Left renal cortex interstitium (tissue), 4 donors: ENCODE measurements at places on chromosomes 16 and 17. TPM values are rescaled to one million over a fixed set of nuclear protein-coding genes. Genes with fewer than 3 reads are reported as not detected.

Gene ACTG1
- polyA plus RNA-seq: 3,733 TPM

Gene OR2C1
- 0.37 TPM for polyA plus RNA-seq

Gene GRIN2A
- 4.9 TPM for polyA plus RNA-seq

Gene ZNF19
- polyA plus RNA-seq: 12.3 TPM

Gene STAT5A
- polyA plus RNA-seq: 8.7 TPM

Gene CD300E
- 0.32 TPM for polyA plus RNA-seq

Gene LITAFD
- 0.17 TPM for polyA plus RNA-seq

Gene PDXDC1
- polyA plus RNA-seq: 86.6 TPM

Gene CTRB1
- not detected for polyA plus RNA-seq

Gene CCL4
- 0.52 TPM for polyA plus RNA-seq

Gene SLC43A2
- polyA plus RNA-seq: 32.6 TPM

Gene KRT24
- not detected for polyA plus RNA-seq

GRCh38 chr17:70184770-70185169, 15.4 kb downstream of the KCNJ2 start:
- DNase-seq: no peak

GRCh38 chr16:64962786-64963185, 159.1 kb downstream of the CDH11 start:
- no peak for DNase-seq

DNA sequence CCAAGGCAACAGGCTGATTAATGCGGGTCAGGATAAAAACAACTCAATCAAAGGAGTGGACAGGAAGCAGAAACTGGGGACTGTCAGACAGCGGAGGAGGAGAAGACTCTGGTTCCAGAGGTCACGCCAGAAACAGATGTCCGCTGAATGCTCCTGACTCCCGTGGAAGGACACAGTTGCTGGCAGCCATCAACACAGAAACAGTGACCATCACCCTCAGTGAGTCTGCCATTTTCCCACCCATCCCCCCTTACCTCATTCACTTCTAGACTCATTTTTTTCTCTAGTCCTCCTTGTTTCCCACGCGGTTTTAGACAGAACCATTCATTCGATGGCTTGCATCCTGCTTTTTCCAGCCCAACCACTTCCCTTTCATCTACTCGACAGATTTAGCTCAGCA, 40.9 kb downstream of the DHRS7C start:
- no peak for DNase-seq

- no peak for DNase-seq
Measured at GRCh38 chr17:80926591-80927250, 64.9 kb upstream of the CHMP6 start.

DNA sequence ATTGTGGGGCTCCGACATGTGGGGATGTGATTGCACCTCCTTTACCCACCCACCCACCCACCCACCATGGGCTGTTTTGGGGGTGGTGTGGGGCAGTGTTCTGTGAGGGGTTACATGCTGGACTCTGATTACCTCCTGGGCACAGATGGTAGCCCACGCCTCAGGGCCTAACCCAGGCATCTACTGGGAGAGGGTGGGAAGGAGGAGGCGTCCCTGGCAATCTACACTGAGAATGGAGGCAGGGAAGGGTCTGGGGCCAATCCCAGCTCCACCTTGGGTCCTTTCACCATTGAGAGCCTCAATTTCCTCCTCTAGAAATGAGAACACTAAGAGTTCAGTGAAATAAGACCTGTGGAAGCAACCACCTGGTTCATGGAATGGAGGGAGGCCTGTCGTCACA, 11.7 kb upstream of the DOK4 start:
- no peak for DNase-seq

DNA sequence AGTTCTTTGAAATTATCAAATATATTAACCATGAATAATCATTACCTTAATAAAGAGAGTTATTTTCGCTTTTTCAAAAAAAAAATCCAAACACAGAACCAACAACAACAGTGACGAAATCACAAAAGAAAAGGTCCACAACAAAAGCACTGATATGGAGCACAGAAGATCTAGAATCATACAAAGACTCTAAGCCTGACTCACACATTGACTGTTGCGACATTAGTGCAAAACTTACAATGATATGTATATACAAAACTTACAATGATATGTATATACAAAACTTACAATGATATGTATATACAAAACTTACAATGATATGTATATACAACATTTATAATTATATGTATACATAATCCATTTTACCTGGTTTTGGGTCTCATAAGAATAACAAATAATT, 117.7 kb downstream of the USP22 start:
- no peak for DNase-seq

DNA sequence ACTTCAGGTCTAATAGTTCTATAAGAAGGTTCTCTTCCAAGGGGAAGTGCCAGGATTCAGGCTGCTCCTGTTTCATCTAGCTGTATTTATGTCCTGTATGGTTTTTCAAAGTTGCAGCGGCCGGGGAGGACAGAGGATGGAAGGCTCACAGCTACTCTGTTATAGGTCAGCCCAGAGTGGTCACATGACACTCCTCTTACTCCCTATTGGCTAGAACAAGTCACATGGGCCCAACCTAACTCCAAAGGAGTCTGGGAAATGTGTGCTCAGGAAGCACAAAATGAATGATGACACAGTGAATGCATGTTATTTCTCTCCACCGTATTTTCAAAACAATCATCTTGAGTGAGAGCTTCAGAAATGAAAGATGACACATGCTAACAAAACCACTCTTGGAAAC, 645.1 kb upstream of the RBFOX1 start:
- DNase-seq: no peak

GRCh38 chr17:44754276-44754675, 4.5 kb upstream of the ADAM11 start:
- DNase-seq: no peak

DNA sequence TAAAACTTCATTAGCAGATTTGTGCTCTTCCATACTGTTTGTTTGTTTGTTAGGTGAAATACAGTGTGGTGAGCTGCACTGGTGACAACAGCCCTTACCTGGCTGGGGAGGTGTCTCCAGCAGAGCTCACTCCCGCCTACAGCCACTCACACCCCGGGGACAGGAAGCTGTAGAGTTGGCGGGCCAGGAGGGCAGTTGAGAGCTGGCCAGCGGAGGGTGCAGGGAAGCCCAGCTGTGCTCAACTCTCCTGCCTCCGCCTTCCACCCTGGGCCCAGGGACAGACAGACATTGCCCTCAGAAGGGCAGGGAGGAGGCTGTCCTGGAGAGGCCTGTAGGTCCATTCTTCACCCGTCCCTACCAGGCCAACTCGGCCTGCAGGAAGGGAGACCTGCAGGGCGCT, 48.6 kb upstream of the PVALEF start:
- no peak for DNase-seq

DNA sequence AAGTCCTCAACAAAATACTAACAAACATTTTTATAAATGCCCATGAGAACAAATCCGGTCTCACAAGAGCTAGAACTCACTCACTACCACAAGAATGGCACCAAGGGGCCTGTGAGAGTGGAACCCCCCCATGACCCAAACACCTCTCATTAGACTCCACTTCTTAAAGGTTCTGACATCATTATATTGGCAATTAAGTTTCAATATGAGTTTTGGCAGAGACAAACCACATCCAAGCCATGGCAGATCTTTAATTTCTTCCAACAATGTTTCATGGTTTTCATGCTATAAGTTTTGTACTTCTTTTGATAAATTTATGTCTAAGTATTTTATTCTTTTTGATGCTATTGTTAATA, 30.0 kb upstream of the ATP2A3 start:
- DNase-seq: no peak

DNA sequence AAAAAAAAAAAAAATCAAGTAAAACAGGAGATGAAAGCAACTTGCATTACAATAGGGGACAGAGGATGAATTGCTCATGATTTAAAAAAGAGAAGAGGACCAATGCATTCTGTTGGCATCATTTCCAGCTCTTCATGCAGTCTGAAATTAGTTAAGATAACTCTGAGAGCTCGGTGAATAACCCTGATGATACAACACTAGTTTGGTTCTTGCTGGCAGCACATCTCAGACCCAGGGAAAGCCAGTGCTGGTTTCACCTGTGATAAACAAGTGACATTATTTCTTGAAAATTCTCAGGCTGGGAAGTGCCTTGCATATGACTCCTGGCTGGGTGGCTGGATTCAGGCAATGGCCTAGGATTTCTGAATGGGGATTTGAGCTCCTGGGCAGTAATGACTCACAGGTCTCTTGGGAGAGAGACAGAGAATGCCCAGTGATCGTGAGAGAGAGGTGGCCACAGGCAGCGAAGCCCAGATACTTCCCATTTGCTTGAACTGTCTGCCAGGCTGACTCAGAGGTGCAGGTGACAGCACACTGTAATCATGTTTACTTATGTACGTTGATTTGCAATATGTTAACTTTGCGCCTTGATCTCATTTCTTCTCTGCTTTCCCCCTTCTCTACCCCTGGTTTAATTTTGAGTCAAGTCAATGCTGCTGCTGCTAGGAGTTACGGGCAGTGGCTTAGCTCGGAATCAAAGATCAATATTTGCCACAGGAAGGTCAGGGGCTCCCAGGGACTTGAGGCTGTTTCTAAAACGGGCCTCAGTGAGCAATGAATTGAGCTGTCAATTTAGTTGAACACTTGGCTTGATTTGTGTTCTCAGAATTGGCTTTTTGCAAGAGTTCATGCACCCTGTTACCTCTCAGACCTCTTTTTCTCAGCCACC, 27.1 kb downstream of the ARSG start:
- DNase-seq: no peak

- no peak for DNase-seq
Measured at GRCh38 chr16:13982451-13982850, 62.5 kb downstream of the ERCC4 start.

DNA sequence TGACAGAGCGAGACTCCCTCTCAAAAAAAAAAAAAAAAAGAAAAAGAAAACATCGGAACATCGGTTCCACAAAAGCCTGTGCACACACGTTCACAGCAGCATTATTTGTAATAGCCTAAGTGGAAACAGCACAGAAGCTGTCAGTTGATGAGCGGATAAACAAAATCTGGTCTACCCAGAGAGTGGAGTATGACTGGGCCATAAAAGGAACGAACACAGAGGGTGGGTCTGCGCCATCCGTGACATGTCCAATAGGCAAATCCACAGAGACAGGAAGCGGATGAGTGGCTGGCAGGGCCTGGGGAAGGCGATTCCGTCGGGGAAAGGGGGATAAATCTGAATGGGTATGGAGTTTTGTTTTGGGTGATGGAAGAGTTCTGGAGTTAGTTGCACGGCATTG, 212.2 kb upstream of the CIBAR2 start:
- no peak for DNase-seq

GRCh38 chr17:20999044-20999573, 43.7 kb downstream of the USP22 start:
- DNase-seq: no peak

DNA sequence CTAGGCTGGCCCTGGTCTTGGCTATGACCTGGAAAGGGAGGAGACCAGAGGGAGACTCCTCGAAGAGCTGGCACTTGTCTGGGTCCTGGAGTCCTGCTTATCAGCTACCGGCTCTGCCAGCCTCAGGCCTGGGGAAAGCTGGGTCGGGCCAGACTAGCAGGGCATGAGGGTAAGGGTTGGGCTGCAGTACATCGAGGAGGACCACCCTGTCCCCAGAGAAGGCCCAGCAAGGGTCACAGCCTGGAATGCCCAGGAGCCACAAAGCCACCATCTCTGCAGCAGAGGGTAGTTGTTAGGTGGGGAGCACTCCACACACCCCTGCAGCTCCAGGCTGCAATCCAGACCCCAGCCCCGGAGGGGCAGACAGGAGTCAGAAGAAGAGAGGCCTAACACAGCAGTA, 54.0 kb downstream of the SLC6A2 start:
- DNase-seq: no peak

- no peak for DNase-seq
Measured at GRCh38 chr17:35790841-35791240, 4.6 kb downstream of the MMP28 start.

DNA sequence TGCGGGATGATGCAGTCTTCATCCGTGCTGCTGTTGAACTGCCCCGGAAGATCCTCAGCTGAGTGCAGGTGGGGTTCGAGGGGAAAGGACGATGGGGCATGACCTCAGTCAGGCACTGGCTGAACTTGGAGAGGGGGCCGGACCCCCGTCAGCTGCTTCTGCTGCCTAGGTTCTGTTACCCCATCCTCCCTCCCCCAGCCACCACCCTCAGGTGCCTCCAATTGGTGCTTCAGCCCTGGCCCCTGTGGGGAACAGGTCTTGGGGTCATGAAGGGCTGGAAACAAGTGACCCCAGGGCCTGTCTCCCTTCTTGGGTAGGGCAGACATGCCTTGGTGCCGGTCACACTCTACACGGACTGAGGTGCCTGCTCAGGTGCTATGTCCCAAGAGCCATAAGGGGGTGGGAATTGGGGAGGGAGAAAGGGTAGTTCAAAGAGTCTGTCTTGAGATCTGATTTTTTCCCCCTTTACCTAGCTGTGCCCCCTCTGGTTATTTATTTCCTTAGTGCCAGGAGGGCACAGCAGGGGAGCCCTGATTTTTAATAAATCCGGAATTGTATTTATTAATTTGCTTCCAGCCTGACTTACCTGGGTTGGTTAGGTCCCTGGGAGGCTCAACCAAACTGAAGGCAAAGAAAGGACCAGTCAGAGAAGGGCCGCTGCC, 5.8 kb downstream of the TRAF4 start:
- no peak for DNase-seq

DNA sequence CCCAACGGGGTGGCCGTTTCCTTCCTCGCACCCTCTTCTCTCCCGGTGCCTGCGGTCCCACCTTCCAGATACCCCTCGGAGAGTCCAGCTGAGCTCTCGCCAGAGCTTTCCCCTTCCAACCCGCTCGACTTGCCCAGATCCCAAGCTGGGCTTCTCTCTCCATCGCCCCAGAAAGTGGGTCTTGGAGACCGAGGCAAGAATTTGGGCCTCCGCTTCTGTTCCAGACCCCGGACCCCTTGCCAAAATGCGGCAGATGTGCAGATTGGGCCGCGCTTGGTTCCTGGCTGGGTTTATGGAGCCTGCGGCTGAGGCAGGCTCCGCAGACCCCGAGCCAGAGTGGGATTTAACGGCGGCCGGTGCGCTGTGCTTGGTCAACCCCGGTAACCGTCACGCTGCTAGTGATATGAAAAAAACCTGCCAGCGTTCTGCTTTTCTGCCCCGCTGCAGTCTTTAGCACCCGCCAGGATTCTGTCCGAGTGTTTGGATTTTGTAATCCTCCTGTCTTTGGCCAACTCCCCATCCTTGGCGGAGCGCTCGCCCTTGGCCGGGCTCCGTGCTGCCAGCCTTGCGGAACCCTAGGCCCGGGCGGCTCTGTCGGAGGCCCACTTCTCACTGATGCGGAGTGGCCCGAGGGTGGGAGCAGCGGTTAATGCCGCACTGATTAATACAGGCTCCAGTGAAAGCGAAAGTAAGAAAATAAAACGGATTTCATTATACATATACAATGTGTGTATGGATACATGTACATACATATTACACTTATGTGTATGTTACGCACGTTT, 754 bp upstream of the SLFN11 start:
- DNase-seq: peak; percentile 28

GRCh38 chr16:27436065-27436464, 34.1 kb downstream of the IL21R start:
- no peak for DNase-seq

GRCh38 chr16:70548936-70549335, 25.3 kb downstream of the SF3B3 start:
- no peak for DNase-seq

GRCh38 chr17:60161598-60162330, 12.0 kb downstream of the CA4 start:
- no peak for DNase-seq

- no peak for DNase-seq
Measured at GRCh38 chr16:69483611-69484010, 59.2 kb downstream of the CYB5B start.
